Lung (tissue), 17 donors: ENCODE measurements at places on chromosomes 5 and 9. TPM values are rescaled to one million over a fixed set of nuclear protein-coding genes. Genes with fewer than 3 reads are reported as not detected.

DNA sequence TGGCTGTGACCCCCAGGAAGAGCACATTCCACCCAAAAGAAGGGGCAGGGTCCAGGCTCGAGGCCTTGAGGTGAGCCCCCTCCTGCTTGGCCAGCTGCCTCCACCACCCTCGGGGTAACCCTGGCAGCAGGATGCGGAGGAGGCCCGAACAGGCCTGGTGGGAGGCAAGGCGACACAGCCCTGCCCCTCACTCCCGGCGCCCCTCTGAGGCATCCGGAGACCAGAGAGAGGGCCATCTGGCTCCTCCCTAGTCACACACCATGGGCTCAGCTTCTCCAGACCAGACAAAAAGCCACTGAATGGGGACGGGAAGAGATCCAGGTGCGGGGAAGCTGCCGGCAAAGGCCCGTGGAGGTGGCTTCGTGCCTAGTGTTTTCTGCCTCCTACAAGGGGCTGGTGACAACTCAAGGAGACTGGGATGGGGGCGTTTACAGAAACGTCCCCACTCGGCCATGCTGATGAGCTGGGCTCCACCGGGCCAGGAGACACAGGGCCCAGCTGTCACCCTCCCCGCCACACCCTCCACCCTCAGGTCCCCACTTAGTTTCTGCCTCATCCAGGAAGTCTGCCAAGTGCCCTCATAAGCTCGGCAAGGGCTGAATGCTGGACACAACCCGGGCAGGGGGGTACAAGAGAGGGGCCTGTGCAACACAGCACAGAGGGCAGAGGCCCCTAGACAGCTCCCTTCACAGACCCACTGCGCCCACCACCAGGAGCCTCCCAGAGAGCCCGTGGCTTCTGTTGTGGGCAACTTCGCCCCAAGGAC, 41.9 kb downstream of the NACC2 start:
- DNase-seq: no peak

DNA sequence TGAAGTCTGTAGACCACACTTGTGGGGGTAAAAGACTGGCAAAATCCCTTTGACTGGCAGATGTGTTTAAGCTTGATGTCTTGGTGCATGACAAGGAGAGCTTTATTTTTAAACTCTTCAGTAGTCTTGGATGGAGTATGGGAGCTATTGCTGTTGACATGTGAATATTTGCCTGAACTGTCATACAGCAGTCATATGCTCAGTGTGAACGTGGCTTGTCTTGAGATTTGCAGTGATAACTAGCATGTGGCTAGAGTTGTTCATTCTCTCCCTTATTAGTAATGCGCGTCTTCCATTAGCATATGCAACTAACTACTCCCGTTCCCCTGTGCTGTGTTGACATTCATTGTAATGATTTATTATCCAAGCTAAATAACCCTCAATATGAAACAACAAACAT, 523.6 kb upstream of the WWC1 start:
- no peak for DNase-seq

DNA sequence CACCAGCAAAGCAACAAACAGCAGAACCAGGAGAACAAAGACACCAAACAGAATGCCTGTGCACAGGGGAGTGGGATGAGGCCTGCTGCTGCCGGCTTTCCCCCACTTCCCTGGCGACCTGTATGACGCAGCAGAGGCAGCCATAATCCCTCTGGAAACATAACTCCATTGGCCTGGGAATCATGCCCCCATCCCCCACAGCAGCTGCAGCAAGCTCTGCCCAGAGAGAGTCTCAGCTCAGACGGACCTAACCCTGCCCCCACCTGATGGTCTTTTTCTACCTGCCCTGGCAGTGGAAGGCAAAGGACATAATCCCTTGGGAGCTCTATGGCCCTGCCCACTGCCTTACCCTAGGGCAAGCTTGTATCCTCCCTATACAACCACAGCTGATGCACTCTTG, 81.8 kb upstream of the FANCC start:
- DNase-seq: no peak

DNA sequence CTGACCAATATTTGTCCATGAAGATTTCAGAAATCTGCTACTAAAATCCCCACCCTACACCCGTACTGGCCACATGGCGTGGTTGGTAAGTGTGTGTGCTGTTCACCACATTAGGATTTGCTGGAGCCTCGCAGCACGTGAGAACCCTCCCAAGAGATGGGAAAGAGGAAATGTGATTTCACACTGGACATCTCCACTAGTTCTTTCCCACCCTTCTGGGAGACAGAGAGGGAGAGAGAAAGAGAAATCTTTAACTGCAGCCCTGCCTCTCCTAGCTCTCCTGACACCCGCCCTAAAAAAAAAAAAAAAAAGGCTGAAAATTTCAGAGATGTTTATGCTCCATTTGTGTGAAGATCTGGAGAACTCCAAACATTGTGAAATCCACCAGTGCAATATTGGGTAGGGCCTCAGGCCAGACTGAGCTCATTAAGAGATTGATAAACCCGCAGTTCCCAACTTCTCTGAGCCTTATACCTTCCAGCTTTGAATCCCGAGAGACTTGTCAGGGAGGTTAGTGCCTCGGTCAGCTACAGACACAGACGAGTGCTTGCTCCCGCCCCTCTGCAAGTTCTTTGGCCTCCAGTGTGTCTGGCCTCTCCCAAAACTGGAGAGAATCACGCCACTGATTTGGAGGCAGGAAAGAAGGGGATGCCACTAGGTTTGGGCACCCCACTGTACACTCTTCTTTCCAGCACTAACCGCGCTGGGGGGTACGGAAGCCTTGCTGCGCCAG, 1.9 kb downstream of the SPRY4 start:
- DNase-seq: peak; percentile 64

GRCh38 chr5:136474466-136474865, 109.1 kb upstream of the TRPC7 start:
- DNase-seq: no peak

GRCh38 chr9:110919050-110919435, 119.2 kb downstream of the LPAR1 start:
- no peak for DNase-seq

DNA sequence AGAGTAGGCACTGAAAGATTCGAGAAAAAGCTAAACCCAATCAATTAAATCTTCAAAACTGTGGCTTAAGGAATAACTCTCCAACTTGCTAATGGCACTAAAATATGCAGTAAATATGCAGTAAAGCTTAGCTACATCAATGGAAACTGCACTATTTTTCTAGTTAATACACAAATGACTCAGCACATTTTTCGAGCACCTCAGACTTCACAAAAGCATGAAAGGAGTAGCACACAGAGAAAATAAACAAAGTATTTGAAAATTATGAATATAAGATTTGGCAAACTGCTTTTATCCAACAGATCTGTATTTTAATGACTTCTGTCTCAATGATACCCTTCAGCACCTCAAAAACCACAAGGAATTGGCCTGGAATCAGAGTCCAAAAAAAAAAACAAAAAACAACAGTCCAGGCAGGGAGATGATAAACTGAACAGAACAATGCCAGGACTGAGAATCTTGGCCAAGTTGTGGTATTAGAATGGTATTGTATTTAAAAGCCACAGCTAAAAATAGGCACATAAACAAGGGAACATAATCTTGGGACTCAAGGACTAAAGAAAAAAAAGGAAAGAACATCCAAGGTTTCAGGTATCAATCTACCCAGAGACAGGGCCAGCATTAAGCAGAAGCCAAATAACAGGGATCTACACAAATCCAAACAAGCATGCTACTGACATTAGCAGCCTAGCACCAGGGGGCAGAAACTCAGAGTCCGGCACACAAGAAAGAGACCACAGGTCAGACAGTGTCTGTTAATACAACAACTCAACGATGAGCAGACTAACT, 21.4 kb downstream of the TMEM245 start:
- peak; percentile 65 for DNase-seq

DNA sequence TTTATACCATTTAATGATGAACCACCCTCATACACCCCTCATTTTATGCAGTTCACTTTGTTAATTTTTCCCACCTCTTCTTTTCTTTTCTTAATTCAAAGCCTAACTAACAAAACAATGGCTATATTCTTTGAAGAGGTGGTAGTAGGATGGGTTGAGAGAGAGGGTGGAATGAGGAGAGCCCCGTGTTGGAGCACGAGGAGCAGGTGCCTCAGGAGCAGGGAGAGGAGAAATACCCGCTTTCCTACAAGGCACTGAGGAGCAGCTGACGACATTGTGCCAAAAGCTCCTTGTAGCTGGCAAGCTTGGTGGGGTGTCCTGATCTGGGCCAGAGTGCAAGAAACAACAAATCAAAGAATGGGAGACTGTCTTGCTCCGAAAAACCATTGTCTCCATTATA, 129.6 kb downstream of the HTR4 start:
- DNase-seq: no peak

DNA sequence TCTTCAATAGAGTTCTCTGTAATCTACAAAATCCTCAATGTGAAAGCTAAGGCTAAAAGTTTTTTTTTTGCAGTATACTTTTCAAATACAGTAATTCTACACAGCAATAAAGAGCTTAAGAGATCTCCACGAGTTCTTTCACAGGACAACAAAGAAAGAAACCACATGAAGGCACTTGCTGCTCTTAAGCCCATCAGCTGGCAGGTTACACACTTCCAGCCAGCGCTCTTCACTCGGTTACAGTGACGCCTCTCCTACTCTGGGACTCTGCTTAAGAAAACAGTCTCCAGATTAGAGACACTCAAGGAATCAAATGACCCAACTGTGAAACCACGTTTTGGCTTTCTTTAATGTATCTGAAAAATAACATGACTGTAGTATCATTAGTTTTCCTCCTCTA, 85.0 kb downstream of the ROR2 start:
- DNase-seq: no peak

GRCh38 chr9:125797930-125798329, 50.8 kb downstream of the PBX3 start:
- peak; percentile 54 for DNase-seq

DNA sequence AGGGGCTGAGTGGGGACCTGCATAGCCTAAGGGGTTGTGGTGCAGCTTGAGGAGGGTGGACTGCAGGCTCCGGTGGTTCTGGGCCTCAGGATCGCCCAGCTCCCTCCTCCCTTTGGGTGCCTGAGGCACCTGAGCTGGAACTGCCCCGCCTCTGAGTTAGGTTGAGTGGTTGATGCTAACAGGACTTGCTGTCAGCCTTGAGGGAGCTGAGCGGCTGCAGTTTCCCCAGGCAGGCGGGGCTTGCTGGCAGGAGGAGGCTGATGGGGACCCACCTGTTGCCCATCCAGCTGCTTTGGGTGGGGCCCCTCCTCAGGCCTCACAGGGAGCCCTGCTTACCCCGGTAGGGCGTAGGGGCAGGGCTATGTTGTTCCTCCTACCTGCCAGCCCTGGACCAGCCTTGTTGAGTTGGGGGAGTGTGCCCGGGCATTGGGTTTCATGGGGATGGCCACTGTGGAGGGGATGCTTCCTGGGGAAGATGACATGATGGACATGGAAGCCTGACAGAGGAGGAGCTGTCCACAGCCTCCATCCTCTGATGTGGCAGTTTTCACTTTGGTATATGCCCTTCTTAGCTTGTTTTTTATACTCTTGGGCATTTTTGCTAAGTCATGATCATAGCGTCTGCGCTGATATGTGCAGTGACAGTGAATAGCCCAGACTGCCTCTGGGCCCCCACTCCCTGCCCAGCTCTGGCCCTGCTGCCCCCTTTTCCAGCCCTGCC, 14.3 kb downstream of the WNK2 start:
- no peak for DNase-seq

Gene PFN3
- not detected for total RNA-seq

DNA sequence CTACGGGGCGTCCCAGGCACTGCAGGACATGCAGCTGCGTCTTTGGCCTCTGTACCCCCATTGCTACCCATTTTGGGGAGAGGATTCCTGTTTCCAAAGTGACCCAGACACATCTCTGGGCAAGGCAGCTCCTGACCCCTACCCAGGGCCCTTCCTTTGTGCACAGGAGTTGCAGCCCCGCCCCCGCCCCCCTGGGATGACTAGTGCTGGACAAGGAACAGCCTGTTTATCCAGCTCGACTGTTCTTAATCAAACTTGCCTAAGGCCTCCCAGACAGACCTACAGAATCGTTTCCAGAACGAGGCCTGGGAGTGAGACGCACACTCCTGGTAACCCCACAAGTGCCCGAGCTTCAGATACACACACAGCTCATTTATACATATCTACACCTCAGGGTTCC, 13.2 kb downstream of the DIPK1B start:
- no peak for DNase-seq

Gene FAM81B
- 25.5 TPM for total RNA-seq

GRCh38 chr9:134382733-134383132, 56.5 kb downstream of the RXRA start:
- no peak for DNase-seq

DNA sequence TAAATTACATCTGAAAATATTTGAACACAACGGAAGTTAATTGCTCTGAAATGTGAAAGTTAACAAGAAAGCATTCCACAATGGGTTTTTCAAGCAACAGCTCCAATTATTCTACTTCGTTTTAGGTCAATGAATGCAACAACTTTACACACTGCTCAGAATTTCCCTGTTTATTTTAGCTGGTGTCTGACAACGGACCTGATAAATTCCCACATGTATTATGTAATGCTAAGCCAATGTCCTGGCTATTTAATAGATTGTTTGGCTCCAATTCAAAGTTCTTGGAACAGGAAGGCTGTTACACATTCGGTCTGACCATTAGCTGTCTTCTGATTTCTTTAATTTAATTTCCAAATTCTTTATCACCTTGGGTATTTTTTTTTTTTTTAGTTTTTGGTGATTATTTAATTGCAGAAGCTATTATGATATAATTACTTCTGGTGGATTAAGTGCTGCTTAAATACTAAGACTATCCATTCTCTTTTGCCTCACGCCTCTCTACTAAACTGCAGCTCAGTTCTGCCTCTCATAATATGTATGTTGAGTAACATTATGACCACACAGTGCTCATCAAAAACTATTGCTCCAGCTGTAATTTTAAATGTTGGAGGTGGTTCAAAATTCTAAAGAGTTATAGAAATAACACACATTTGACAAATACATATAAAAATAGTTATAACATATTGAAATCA, 57.9 kb downstream of the MEF2C start:
- DNase-seq: peak; percentile 92

DNA sequence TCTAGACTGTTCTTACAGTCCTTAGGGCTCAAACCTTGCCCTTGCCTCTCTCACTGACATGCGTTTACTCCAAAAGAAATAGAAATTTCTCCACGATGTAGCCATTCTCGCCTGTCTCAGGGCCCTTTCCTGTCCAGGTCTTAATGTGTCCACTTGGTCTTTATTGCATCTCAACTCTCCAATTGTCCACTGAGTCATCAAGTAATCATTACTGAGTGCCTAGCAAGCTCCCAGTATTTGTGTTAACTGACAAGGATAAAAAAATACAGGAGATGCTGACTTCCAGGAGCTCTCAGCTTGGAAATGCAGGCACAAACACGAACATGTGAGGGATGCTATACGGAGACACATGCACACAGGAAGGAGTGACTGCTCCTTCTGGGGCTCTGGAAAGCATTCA, 147.3 kb downstream of the ARSB start:
- no peak for DNase-seq

- no peak for DNase-seq
These were observed 449.8 kb downstream of the ISL1 start for GRCh38 chr5:51832934-51833470.
